Fibroblast of skin of right quadriceps (primary cell): ENCODE measurements at places on chromosomes 16 and 17.

DNA sequence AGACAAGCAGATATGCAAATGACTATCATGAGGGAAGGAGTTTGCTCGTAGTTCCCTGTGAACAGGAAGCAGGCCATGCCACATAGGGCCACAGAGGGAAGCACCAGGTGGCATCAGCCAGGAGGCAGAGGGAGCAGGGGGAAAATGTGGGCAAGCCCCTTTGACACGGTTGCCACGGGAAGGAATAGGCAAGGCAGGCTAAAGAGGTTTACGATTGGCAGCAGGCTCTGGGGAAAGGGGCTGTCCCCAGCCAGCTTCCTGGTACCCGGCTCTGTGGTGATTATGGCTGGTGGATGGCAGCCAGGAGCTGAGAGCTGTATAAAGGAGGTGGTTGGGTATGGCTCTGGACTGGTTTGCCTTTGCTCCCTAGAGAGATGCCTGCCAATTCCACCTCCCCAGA, 848 bp downstream of the CES3 start:
- DNase-seq = no peak

GRCh38 chr17:49635121-49635520, 42.8 kb downstream of the SPOP start:
- peak; percentile 8 for DNase-seq

DNA sequence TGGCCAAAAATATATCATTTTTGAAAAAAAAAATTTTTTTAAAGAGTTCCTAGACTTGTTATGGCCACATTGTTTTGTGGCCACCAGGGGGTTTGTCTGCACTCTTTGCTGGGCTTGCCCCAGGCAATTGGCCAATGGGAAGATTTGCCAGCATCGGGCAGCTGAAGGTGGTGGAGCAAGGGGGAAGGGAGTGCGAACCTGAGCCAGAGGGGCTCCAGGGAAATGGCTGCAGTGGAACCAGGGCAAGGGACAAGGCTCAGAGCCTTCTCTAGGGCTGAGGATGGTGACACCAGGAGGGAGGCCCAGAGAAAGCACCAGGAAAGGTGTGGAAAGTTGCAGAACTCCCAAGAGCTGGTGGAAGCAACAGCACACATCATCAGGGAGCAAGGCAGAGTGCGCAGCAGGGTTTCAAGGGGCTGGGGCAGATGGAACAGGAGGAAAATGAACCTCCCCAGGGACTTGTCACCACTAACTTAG, 15.5 kb upstream of the CMIP start:
- peak; percentile 41 for DNase-seq

GRCh38 chr17:16593356-16594102, 24.5 kb upstream of the ZNF287 start:
- no peak for DNase-seq

- DNase-seq = no peak
These were observed 52.7 kb downstream of the CDRT4 start for GRCh38 chr17:15414532-15415306.

GRCh38 chr17:76752006-76752405, 14.1 kb downstream of the MFSD11 start:
- no peak for DNase-seq

GRCh38 chr17:16215965-16216316, 607 bp upstream of the NCOR1 start:
- no peak for DNase-seq

DNA sequence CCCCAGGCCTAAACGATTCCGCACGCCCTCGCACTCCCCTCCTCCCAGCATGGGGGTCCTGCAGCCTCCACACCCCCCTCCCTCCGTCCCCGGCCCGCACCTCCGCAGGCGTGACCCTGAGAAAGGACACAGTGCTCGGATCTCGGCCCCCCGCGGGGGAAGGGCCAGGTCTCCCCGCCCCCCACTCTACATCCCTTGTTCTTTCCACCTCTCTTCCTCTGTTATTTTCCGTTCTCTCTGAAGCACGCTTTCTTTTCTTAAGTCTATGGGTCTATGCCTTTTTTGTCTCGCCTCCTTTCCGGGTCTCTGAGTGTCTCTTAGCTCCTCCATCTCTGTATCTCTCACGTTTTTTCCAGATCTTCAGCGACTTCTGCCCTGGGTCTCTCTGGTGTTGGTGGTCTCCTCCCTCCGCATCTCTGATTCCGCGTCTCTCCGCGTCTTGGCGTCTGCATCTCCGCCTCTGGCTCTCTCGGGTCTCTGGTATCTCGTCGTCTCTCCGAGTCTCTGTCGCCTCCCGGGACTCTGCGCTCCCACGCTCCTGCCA, 2.1 kb upstream of the HES7 start:
- no peak for DNase-seq

DNA sequence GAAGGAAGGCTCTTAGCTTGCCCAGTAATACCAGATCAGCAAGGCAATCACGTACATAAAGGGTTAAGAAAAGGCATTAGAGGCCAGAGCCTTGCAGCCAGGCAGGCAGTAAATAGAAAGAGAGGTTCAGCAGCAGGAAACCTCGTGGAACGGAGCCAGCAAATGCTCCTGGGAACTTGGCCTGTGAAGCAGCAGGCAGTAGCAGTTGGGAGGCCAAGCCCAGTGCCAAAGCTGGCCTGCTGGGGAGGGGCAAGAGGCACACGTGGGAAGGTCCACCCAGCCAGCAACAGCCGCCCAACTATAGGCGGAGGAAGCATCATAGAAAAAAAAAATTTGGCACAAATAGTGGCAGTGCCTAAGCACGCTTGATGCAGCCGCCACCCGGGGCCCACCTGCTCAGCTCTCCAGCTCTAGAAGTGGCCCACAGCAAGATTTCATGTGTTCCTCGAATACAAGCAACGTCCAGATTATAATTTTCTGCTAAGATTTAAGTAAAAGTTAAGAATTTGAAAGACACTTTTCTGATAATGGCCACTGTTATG, 2339.5 kb downstream of the TP53TG3F start:
- no peak for DNase-seq

- DNase-seq = no peak
These were observed 25.7 kb upstream of the TOX3 start for GRCh38 chr16:52572656-52573055.

- DNase-seq = peak; percentile 18
These were observed 47.6 kb downstream of the HSD17B2 start for GRCh38 chr16:82082543-82083244.

DNA sequence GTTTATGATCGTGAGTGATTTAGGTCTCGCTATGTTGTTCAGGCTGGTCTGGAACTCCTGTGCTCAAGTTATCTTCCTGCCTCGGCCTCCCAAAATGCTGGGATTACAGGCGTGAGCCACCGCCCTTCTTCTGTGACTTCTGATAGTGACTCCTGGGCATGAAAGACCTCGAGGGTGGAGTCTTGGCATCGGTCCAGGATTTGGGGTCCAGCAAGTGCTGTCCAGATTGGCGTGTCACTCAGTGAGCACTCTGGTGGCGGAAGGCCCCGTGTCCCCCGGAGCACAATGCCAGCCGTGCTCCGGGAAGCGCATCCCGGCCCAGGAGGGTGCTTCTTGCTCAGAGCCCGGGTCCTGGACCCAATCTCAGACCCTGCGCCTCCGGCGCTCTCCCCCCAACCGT, 6.8 kb downstream of the OR1F1 start:
- no peak for DNase-seq

DNA sequence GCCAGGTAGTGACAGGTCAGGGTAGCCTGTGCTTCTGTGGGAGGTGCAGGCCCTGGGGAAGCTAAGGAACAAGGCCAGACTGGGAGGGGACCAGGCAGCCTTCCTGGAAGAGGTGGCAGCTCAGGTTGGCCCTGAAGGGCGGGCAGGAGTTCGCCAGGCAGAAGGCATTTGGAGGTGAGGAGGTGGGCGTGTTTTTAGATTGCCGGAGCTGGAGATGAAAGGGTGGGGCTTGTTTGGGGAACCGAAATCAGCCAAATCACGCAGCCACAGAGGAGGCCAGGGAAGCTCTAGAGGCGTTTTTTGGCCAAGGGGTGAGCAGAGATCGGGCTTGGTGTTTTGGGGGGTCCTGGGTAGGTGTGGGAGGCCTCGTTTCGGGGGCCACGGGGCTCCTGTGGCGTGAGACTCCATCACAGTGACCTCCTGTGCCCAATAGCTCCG, 7.6 kb downstream of the ADCY7 start:
- no peak for DNase-seq

- no peak for DNase-seq
These were observed 251.1 kb upstream of the CDH5 start for GRCh38 chr16:66115373-66115772.

GRCh38 chr16:86806838-86807351, 228.5 kb downstream of the FOXL1 start:
- no peak for DNase-seq

GRCh38 chr17:3985846-3986245, 21.6 kb upstream of the ATP2A3 start:
- DNase-seq = no peak

- DNase-seq = no peak
These were observed 388.5 kb upstream of the CA10 start for GRCh38 chr17:52546990-52547389.

DNA sequence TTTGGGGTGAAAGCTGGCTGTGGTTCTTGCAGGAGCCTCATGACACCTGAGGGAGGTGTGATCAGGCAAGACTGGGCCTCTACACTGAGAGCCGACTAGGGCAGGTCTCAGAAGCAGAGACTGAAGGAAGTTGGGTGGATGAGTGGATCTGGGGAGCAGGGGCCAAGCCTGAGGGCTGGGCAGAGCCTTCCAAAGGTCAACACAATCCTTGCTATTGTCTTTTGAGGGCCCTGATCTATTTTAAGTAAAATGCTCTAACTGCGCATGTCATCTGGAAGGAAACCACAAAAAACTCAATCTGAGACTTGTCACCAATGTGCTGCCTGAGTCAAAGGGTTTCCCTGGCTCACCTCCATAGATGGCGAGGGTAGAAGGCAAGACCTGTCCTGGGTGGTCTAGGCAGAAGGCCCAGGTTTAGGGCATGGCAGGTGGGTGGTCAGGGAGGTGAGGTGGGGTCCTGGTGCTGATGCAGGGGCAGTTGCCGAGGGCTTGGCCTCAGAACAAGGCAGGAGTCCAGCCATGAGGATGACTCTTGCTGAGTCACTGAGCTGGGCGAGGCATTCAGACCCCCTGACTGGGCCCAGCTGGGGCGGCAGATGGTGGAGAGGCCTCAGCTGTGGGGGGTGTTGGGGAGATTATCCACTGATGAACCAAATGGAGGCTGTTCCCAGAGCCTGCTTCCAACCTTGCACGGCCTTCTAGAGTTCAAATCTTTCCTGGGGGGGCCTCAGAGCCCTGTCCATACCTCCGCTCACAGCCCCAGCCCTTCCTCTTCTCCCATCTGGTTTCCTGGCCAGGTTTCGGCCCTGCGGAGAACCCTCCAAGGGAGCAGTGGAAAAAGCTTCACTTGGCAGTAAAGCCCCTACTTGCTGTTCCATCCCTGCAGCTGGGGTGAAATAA, 5.1 kb downstream of the MVP start:
- peak; percentile 80 for DNase-seq

DNA sequence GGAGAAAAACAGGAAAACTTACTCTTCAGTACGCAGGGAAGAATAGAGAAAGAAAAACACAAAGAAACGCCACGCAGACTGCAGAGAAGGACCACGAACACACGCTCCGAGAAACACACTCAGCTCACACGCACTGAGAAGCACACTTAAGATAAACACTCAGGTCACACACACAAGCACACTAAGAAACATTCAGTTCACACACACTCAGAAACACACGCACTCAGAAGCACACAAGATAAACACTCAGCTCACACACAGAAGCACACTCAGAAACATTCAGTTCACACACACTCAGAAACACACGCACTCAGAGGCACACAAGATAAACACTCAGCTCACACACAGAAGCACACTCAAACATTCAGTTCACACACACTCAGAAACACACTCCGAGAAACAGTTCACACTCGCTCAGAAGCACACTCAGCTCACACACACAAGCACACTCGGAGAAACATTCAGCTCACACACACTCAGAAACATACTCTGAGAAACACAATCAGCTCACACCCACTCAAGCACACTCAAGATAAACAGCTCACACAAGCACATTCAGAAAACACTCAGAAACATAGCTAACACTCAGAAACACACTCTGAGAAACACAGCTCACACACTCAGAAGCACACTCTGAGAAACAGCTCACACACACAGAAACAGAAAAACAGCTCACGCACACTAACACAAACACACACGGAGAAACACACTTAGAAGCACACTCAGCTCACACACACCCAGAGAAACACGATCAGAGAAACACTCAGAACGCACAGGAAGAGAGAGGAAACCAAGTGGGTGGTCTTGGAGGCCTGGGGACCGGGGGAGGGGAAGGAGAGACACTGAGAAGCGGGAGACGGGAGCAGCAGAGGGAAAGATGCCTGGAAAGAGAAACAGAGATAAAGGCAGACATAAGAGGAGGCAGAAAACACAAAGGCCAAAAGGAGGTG, 908 bp downstream of the TMEM98 start:
- peak; percentile 39 for DNase-seq

DNA sequence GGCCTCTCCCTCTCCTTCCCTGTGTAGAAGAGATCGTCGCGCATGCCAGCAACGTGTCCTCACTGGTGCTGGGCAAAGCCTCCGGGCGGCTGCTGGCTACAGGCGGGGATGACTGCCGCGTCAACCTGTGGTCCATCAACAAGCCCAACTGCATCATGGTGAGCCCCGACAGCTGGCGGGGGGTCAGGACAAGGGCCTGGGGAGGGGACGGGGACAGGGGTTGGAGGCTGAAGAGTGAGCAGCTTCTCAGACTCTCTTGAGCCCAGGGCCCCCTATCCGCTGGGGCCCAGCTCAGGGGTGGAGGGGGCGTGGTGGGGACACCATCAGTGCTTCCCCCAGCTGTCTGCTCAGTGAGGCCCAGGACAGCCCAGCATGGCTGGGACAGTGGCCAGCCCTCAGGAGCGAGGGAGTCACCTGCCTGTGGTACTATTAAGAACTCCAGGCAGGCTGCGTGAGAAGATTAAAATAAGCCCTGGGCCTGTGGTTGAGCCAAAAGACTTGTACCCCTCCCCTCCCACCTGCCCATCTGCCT, 6.2 kb downstream of the KATNB1 start:
- no peak for DNase-seq

DNA sequence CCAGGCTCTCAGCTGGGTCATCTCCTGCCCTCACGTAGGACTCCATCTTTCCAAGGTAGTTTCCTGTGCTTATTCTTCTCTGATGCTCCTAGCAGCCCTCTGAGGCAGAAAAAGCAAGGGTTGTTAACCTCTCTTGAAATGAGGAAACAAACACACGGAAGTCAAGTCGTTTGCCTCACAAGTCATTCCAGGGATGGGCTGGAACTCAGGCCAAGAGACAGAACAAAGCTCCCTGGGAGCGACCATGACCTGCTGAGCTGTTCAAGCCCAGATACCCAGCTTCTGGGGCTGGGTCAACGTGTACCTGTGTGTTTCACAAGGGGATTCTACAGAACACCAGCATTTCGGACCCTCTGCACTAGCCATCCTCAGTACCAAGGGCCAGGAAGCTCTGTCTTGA, 28.1 kb downstream of the SRL start:
- DNase-seq = no peak

GRCh38 chr16:28258567-28258966, 33.8 kb upstream of the SBK1 start:
- no peak for DNase-seq
